ENCODE measurements at places on chromosomes 1 and 21. TPM values are rescaled to one million over a fixed set of nuclear protein-coding genes. Genes with fewer than 3 reads are reported as not detected.

The CORT gene
- total RNA-seq, result 0.22 TPM

DNA sequence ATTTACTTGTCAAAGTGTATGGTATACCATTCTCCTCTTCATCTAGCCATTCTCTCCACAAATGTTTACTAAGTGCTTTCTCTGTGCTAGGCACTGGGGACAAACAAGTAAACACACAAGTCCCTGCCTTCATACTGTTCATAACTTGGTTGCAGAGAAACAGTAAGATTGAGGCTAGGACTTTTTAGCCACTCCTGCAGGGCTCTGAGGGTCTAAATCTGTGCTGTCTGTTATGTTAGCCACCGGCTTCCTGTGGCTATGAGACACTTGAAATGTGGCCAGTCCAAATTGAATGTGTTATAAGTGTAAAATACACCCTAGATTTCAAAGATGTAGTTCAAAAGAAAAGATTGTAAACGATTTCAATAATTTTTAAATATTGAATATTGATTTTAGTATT, 50.2 kb downstream of the AZIN2 start:
- no peak overlapping the region for H3K4me3 ChIP-seq
- H3K36me3 ChIP-seq, result peaks cover 11% of the 10 kb centered on the region
- H3K4me1 ChIP-seq, result peaks cover 23% of the 10 kb centered on the region
- H3K27ac ChIP-seq, result no peak overlapping the region

- no peak overlapping the region for H3K4me3 ChIP-seq
- H3K4me1 ChIP-seq, result no peaks in the 10 kb centered on the region
- H3K27ac ChIP-seq, result no peak overlapping the region
- H3K27me3 ChIP-seq, result peaks cover 7% of the 10 kb centered on the region
Observed at GRCh38 chr1:3352299-3352951, 102.0 kb upstream of the ARHGEF16 start.

GRCh38 chr1:180192172-180192571, 37.5 kb downstream of the QSOX1 start:
- H3K27me3 ChIP-seq, result no peaks in the 10 kb centered on the region
- H3K4me1 ChIP-seq, result no peaks in the 10 kb centered on the region
- H3K36me3 ChIP-seq, result peaks cover 54% of the 10 kb centered on the region

GRCh38 chr1:26170472-26170821, 739 bp downstream of the ZNF593 start:
- H3K36me3 ChIP-seq, result no peaks in the 10 kb centered on the region
- H3K4me3 ChIP-seq, result peak overlapping the region; percentile 91
- DNase-seq, result no peak
- no peaks in the 10 kb centered on the region for H3K27me3 ChIP-seq
- peaks cover 16% of the 10 kb centered on the region for H3K4me1 ChIP-seq

GRCh38 chr1:162412002-162412401, at the start of gene SH2D1B:
Gene SH2D1B (minus strand): TSS chr1:162412136. CDS start chr1:162412016, 120 bp downstream.
- H3K4me1 ChIP-seq, result no peaks in the 10 kb centered on the region
- H3K36me3 ChIP-seq, result no peaks in the 10 kb centered on the region
- H3K27ac ChIP-seq, result no peak within 1 kb of the TSS
- peaks cover 12% of the 10 kb centered on the region for H3K27me3 ChIP-seq
- no peak within 1 kb of the TSS for H3K4me3 ChIP-seq
- DNase-seq, result no peak

DNA sequence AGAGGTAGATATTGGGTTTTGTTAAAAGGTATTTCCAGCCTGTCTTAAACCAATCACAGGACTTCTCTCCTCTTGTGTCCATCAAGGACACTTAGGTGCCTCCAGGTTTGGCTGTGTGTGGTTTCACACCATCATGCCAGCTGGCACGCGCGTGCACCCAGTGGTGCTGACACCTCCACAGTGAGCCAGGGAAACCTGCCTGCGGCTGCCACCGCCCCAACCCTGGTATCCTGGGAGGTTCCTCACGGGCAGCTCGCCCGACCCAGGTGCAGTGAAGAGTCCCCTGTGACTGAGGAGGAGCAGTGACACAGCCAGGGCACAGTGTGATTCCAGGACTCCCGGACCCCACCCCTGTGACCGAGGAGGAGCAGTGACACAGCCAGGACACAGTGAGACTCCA, 13.2 kb upstream of the COL6A2 start:
- H3K27me3 ChIP-seq, result no peaks in the 10 kb centered on the region
- no peak for DNase-seq
- H3K36me3 ChIP-seq, result no peaks in the 10 kb centered on the region
- no peaks in the 10 kb centered on the region for H3K4me1 ChIP-seq

DNA sequence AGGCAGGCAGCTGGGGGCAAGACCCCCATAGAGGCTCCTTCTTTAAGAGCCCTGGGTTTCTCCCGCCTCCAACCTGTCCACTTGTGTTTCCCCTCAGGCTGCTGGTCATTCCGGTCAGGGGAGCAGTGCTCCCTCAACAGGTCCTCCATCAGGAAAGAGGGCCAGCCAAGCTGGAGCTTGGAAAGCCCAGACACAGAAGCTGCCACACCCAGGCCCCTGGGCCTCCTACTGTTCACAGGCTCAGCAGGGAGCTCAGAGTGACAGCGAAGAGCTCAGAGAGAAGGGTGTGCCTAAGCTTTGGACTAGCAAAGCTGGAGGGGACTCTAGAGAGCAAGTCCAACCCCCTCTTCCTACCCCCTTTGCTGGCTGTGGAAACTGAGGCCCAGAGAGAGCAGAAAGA, 10.3 kb upstream of the CDCP2 start:
- no peaks in the 10 kb centered on the region for H3K36me3 ChIP-seq
- H3K27ac ChIP-seq, result no peak overlapping the region
- H3K4me3 ChIP-seq, result no peak overlapping the region
- no peaks in the 10 kb centered on the region for H3K27me3 ChIP-seq
- no peaks in the 10 kb centered on the region for H3K4me1 ChIP-seq
- DNase-seq, result no peak

DNA sequence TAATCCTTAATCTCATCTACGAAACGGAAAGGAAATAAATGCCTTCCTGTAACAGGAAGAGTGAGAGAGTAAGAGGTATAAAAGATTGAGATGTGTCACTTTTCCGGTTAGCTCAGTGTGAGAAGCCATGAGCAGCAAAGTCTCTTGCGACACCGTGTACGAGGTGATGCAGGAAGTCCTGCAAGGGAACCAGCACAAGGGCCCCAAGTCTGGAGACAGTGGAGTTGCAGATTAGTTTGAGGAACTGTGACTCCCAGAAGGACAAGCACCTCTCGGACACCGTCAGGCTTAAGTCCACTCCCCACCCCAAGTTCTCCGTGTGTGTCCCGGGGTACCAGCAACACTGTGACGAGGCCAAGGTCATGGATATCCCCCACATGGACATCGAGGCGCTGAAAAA, 592.3 kb upstream of the ADGRL2 start:
- no peaks in the 10 kb centered on the region for H3K36me3 ChIP-seq

DNA sequence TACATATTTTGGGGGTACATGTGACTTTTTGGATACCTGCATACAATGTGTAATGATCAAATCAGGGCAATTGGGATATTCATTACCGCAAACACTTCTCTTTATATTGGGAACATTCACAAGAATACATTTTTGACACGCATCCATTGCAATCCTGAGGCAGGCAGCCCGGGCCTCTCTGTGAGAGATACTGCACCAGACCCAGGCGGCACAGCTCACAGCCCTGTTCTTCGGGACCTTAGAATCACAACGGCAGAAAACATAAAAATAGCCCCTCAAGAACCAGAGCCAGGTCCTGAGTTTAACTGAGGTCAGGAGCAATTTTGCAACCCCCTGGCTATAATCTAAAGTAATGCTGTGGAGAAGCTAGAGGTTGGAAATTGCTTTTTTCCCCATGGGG, 90.8 kb upstream of the PGBD5 start:
- H3K27me3 ChIP-seq, result peaks cover 15% of the 10 kb centered on the region
- no peak overlapping the region for H3K27ac ChIP-seq
- no peaks in the 10 kb centered on the region for H3K4me1 ChIP-seq
- no peak for DNase-seq

The CACNA1S gene
- total RNA-seq, result not detected

DNA sequence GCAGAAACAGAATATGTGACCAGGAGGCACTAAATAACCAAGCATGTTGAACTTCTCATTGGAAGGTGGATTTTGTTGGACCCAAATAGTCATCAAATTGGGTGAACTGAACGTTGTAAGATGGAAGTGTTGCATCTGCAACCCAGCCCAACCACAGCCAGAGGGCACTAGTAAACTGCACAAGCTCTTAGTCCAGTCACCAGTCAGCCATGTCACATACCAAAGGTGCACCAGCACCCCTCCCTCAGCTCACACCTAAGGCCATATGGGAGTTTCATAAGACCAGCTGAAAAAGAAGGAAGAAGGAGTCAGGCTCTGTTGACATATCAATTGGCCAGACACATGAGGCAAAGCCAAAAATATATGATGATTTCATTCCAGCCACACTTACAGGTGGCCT, 481.7 kb upstream of the NR5A2 start:
- no peaks in the 10 kb centered on the region for H3K4me1 ChIP-seq
- H3K4me3 ChIP-seq, result no peak overlapping the region
- H3K27ac ChIP-seq, result no peak overlapping the region
- H3K36me3 ChIP-seq, result no peaks in the 10 kb centered on the region
- DNase-seq, result no peak

The SLFNL1 gene
- 0.47 TPM for total RNA-seq

The COA7 gene
- 23.6 TPM for total RNA-seq

The ACTN2 gene
- total RNA-seq, result not detected

GRCh38 chr1:32801096-32801715, 16.0 kb downstream of the YARS1 start:
- DNase-seq, result no peak
- H3K4me3 ChIP-seq, result no peak overlapping the region
- H3K36me3 ChIP-seq, result peaks cover 70% of the 10 kb centered on the region
- peaks cover 42% of the 10 kb centered on the region for H3K4me1 ChIP-seq
- H3K27ac ChIP-seq, result peak overlapping the region; percentile 37

DNA sequence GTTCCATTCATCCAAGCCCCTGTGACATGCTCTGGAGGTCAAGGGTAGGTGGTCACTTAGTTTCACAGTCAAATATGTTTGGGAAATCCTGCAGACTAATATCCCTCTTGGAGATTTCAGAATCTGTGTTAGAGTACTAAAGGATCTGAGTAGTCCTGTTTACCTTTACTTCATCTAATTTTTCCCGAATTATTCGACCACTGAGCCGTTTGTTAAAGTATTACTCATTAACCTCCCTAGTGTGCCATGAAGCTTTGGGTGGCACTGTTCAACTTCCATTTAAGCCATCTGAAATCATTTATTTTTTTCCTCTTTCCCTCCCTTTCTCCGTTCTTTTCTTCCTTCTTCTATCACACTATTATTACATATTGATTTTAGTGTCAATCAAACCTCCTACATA, 109.9 kb downstream of the NGF start:
- H3K4me3 ChIP-seq, result no peak overlapping the region
- no peaks in the 10 kb centered on the region for H3K36me3 ChIP-seq

- DNase-seq, result no peak
- H3K4me1 ChIP-seq, result no peaks in the 10 kb centered on the region
- H3K36me3 ChIP-seq, result no peaks in the 10 kb centered on the region
- H3K4me3 ChIP-seq, result no peak overlapping the region
Observed at GRCh38 chr1:81954534-81955020, 153.8 kb downstream of the ADGRL2 start.

DNA sequence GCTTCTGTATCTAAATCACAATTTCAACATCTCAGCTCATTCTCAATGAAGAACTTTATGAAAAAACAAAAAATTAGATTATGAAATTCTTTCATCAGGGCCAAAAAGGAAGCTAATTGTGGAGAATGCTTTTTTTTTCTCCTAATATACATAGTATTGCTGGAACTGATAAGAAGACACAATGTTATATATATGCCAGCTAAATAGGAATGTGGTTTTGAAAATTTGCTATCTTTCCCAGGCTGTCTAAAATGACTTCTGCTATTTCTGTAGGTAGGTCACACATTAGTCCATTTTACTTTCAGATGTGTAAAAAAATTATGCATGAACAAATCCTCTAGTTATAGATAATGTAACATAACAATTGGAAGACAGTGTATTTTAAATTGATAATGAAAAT, 732.9 kb downstream of the RWDD3 start:
- no peaks in the 10 kb centered on the region for H3K36me3 ChIP-seq
- no peak for DNase-seq
- no peaks in the 10 kb centered on the region for H3K27me3 ChIP-seq
- no peaks in the 10 kb centered on the region for H3K4me1 ChIP-seq
- no peak overlapping the region for H3K4me3 ChIP-seq

- H3K27me3 ChIP-seq, result peaks cover 6% of the 10 kb centered on the region
- H3K4me1 ChIP-seq, result peaks cover 30% of the 10 kb centered on the region
- no peak for DNase-seq
- H3K36me3 ChIP-seq, result no peaks in the 10 kb centered on the region
Observed at GRCh38 chr1:25103164-25103795, 129.0 kb downstream of the SYF2 start.

The LCE1E gene
- total RNA-seq, result not detected
